GM18507 (cell line): ENCODE measurements at places on chromosomes 16 and 17.

- DNase-seq: no peak
These were observed 2.4 kb upstream of the SLC5A10 start for GRCh38 chr17:18949566-18949965.

DNA sequence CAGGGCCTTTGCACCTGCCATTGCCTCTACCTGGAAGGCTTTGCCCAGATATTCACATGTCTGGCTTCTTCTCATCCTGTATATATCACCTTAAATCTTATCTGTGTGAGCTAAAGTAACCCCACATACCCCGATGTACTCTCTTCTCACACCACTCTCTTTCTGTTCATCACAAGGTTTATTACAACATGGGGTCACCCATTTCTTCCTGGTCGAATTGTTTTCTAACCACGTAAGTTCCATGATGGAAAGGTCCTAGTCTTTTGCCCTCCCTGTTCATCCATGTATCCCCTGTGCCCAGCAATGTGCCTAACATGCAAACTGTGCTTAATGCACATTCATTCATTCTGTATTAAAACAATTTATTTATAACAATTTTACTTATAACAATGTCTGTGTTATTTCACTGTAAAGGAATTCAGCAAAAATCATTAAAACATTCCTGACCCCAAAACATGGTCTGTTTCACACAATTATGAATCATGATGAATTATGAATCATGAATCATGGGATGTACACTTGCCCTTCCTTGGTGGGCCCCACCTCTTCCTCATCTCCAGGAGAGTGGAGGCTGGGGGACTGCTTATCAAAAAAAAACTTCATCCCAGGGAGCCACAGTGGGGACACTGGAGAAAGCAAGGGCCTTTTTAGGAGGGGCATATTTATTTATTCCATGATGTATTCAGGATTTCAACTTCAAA lies 336.4 kb downstream of the GRIN2A start:
- no peak for DNase-seq

GRCh38 chr16:71854369-71854948 lies 8.7 kb downstream of the ATXN1L start:
- DNase-seq: no peak

GRCh38 chr17:39027455-39028035 lies 60.3 kb upstream of the FBXO47 start:
- no peak for DNase-seq

GRCh38 chr16:24217461-24217860 lies 38.7 kb upstream of the CACNG3 start:
- no peak for DNase-seq

DNA sequence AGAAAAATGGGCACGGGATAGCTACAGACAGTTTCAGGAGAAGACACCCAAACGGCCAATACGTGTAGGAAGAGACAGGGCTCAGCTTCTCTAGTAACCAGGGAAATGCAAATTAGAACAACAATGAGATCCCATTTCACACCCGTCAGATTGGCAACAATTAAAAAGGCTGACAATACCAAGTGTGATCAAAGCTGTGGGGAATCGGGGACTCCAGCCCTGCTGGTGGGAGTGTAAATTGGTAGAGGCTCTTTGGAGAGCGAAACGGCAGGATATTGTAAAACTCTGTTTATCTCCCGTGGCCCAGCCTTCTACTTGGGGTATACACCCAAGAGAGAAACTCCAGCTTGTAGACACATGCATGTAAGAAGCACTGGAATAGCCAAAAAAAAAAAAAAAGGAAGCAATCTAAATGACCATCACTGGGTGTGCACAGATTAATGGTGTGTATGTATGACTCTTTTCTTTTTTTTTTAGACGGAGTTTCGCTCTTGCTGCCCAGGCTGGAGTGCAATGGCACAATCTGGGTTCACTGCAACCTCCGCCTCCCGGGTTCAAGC lies 27.5 kb downstream of the MYBBP1A start:
- DNase-seq: no peak

DNA sequence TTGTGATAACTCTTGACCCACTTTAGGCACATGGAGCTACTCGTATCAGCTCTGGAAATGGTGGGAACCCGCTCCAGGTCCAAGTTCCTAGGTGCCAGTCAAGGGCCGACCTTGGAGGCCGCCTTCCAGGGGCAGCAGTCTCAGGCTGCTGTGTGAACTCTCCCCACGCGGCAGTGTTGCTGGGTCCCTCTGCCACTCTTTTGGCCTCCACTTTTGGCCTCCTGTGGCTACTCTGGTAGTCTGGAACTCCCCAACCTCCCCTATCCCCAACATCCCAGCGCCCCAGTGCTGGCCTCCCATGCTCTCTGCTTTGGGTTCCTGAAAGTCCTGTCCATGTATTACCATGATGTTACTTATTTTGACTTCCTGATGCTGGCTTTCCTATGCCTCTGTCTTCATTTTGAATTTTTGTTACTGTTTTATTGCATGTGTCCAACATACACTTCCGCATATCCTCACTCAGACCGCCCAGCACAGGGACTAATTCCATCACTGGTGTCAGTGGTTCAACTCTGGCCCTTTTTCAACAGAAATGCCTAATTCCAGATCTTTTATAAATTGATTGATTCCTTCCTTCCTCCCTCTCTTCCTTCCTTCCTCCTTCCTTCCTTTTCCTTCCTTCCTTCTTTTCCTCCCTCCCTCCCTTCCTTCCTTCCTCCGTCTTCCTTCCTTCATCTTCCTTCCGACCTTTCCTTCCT lies 44.1 kb downstream of the COX4I1 start:
- no peak for DNase-seq

DNA sequence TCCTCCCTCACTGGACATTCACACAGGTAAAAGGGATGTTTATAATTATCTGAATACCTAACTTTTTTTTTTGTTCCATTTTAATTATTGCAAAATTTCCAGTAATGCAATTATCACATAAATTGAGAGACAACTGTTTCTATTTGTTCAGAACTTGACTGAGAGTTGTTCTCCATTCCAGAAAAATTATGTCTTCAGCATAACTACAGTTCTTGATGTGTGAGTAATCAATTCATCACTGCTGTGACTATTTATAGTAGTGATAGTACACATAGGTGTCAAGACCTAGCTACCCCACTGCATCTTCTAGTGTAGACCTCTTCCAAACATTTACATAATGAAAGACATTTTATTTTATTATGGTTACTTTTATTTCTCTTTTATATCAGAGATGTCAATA lies 5.8 kb upstream of the TNRC6A start:
- DNase-seq: no peak

DNA sequence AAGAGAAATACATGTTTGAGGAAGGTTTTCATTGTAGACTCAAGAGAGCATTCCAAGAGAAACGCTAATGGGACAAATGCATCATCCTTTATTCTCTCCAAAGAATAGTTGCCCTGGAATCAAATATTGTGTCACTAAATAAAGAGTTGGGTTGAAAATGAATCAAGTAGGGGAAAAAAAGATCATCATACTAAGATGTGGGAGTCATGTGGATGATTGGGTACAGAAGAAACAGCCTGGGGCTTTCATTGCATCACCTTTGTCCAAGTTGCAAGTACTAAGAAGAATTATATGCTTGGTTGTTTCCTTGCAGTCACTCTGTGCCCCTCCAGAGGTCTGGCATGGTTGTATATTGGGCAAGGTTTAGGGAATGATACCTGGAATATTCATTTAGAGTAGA lies 658.9 kb downstream of the TOX3 start:
- DNase-seq: no peak

- no peak for DNase-seq
These were observed 37.0 kb upstream of the CDH1 start for GRCh38 chr16:68700120-68700519.

DNA sequence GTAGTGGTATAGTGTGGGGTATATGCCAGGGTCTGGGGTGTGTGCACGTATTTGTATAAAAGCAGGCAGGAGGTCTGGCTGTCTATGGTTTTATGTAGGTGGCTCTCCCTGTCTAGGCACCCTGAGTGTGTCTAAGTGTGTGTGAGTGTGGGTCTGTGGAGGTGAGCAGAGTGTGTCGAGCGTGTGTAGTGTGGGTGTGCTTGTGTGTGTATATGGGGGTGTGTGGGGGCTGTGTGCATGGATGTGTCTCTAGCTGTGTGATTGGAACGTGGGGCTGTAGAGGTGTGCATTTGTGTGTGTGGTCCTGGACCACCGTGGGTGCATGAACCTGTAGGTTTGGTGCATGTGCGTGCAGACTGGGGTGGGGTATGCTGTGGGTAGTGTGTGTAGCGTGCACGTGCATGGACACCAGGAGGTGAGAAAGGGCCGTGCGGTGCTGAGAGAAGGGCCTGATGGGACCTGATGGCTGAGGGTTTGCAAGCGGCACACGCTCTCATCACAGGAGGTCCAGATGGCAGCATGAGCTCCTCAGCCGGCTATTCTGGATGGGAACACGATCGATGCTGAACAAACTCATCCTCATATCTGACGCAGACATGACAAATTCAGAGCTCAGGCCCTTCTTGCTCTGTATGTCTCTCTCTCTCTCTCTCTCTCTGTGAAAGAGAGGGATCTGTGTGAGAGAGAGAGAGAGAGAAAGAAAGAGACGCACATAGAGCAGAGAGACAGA lies 27.7 kb downstream of the SPACA3 start:
- DNase-seq: no peak

- DNase-seq: no peak
These were observed 62.6 kb upstream of the CACNG5 start for GRCh38 chr17:66772148-66772812.

GRCh38 chr16:8945626-8946296 lies 17.9 kb downstream of the USP7 start:
- no peak for DNase-seq

GRCh38 chr16:12449374-12449773 lies 354.3 kb downstream of the CPPED1 start:
- no peak for DNase-seq

GRCh38 chr16:87369796-87370719 lies 13.5 kb downstream of the FBXO31 start:
- DNase-seq: no peak

DNA sequence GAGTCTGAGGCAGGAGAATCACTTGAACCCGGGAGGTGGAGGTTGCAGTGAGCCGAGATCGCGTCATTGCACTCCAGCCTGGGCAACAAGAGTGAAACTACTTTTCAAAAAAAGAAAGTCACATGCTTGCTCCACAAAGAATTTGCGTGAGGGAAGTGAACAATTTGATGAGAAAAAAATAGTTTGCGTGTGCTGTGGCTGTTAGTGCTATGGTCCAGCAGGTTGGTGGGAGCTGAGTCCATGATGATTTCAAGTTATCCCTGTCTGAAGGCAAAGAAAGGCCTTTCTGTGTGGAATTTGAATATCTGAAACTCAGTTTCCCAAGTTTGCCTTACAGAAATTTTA lies 21.0 kb downstream of the PRCD start:
- no peak for DNase-seq

- no peak for DNase-seq
These were observed 90.0 kb upstream of the TBX2 start for GRCh38 chr17:61309362-61310256.

- no peak for DNase-seq
These were observed at the start of gene MVP for GRCh38 chr16:29820271-29820701. MVP (plus strand) TSS chr16:29820462; CDS start chr16:29830550, 10,088 bp downstream.

DNA sequence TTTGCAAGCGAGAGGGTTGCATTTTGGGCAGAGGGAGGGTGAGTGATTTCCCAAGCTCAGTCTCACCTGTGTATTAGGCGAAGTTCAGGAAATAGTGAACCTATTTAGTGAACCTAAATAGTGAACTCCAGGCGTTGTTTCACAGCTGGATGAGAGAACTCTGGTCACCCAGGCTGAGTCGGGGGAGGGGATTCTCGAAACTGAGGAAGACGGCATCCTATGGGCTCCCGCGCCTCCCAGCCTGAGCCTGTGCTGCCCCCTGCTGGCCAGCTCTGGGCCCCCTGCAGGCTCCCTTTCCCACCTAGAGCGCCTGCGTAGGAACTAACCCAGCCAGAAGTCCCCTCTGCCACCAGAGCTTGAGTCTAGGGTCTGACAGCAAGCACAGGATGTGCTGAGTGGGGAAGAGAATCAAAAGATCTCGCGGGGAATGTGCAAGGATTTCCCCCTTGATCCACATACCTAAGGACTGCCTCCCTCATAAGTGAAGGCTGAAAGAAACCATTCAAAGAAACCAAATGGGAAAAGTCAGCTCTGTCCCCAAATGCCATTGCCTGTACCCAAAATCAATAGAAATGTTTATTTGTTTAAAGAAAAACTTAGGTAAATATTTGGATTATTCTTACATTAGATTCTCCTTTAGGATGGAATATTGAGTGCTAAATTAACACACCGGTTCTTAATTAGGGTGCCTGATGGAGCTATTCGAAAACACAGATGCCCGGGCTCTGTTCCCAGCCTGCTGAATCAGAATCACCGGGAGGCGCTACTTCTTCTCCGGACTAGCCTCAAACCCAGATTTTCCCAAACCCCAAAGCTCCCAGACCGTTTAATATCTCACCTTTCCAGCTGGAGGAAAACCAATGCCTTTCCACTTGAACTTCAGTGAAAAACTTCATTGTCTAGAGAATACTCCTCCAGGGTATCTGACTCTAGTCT lies 14.8 kb upstream of the MARVELD3 start:
- peak; percentile 68 for DNase-seq

DNA sequence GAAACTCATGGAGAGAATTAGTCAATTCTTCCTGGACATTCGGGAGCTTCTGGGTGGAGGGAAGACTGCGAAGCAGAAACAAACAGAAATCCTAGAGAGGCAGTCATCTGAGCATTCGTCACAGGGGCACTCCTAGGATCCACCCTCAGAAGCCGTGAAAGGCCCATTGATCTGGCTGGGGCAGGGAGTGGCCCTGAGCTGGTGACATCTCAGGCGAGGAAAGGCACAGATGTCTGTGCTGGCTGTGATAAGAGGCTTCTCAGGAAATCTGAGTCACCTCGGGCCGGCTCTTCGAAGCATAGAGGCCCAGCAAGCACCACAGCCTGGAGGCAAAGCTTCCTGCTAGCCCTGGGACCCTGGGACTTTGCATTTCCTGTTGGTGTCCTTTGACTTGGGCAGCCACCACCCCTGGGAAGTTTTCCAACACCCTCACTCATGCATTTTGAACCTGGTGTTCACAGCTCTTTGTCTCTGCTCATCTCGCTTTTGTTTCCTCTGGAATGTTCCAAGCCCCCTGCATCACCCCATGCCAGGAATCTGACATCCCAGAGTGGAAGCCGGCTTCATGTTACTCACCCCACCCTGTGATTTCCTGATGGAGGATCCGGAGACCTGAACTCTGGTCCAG lies 23.3 kb upstream of the CDRT4 start:
- no peak for DNase-seq

- no peak for DNase-seq
These were observed 3.3 kb downstream of the MARCHF10 start for GRCh38 chr17:62804822-62805221.

DNA sequence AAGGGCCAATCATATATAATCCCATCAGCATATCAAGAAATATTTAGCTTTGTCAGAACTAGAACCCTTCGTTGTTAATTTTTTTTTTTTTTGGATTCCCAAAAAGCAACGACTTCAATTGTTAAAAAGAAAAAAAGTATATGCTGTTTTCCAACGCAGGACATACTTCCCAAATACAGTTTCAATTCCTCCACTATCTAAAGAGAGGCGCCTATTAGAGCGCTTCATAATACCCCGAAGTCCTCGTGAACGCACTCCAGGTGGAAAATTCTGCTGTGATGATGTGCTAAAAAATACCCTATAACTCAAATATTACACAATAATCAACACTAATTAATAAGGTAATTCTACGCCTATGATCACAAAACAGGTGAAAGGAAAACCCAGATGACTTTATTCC lies 20.8 kb downstream of the GNA13 start:
- no peak for DNase-seq
